ENCODE measurements at places on chromosomes 7 and 10.

DNA sequence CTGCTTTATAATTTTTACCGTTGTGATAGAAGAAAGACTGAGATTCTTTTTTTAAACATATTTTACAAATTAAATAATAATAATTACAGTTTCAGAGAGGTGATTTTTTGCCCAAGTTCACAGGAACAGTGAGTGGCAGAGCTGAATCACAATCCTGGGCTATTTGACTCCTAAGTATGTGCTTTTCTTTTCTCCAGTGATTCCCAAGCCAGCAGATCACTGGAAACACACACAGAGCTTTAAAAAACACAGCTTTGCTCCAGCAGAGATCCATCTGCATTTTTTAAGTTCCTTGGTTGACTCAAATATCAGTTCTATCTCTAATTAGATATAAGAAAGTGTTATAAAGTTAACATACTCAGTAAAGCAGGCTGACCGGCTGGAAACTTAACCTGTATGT is 69.0 kb downstream of the AHR start:
- DNase-seq = no peak

GRCh38 chr7:132837529-132837928 is 244.4 kb downstream of the CHCHD3 start:
- no peak for DNase-seq

DNA sequence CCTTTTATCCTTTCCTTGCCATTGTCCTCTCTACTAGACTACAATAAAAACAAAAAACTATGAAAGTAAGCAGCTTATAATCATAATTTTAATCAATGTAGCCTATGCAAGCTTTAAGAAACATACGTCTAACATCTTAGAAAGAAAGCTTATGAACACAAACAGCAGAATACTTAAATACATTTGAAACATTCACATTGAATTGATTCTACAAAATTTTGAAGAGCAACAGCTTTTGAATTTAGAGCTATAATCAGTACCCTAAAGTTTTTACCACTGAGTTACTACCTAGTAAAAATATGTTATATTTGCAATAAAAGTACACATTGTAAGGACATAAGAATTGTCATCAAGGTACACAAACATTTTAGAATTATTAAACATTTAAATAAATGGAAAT is 7.2 kb downstream of the MEOX2 start:
- no peak for DNase-seq

GRCh38 chr7:42886893-42887505 is 24.9 kb downstream of the C7orf25 start:
- no peak for DNase-seq

GRCh38 chr7:100166317-100166940 is 2.0 kb downstream of the GAL3ST4 start:
- no peak for DNase-seq

- no peak for DNase-seq
Measured at GRCh38 chr7:157548691-157549303, 212.0 kb downstream of the DNAJB6 start.

DNA sequence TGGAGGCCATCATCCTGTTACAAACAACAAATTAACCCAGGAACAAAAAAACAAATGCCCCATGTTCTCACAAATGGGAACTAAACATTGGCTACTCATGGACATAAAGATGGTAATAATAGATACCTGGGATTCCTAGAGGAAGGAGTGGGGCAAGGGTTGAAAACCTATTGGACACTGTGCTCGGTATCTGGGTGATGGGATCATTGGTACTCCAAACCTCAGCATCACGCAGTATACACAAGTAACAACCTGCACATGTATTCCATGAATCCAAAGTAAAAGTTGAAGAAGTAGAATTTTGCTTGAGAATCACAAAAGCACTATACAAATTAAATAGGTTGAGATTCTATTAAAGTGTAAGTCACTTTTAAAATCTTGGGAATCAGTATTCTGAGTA is 16.7 kb downstream of the GHITM start:
- DNase-seq = no peak

DNA sequence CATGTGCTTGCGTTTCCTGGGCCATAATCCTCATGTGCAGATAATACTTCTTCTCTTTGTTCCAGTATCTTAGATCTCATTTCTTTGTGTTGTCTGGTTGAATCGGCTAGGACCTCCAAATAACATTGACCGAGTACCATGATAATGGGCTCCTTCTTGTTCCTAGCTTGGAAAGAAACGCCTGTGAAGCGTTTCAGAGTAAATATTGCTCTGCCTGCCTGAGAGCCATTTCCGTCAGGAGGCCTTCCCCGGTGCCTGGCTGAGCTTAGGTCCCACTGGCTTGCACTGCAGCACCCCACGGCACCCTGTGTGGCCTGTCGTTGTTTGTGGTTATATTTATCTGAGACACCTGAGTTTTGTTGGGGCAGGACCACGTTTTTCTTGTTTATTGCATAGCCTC is 17.7 kb downstream of the FOXK1 start:
- DNase-seq = no peak

DNA sequence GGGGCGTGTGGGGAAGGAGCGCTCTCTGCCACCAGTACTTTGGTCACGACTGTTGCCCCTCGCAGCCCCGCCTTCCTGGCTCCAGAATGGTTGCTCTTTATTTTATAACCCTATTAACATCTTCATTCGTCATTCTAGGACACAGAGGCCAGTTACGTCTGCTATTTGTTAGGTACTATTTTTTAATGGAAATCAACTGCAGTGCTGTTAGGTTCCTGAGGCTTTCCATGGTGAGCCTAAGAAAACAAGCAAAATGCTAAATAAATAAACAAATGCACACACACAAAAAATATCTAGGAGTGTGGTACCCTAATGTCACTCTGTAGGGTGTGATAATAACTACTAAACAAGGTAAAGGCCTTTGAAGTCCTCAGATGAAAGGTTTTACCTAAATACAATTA is 71.1 kb downstream of the SLC37A3 start:
- no peak for DNase-seq

DNA sequence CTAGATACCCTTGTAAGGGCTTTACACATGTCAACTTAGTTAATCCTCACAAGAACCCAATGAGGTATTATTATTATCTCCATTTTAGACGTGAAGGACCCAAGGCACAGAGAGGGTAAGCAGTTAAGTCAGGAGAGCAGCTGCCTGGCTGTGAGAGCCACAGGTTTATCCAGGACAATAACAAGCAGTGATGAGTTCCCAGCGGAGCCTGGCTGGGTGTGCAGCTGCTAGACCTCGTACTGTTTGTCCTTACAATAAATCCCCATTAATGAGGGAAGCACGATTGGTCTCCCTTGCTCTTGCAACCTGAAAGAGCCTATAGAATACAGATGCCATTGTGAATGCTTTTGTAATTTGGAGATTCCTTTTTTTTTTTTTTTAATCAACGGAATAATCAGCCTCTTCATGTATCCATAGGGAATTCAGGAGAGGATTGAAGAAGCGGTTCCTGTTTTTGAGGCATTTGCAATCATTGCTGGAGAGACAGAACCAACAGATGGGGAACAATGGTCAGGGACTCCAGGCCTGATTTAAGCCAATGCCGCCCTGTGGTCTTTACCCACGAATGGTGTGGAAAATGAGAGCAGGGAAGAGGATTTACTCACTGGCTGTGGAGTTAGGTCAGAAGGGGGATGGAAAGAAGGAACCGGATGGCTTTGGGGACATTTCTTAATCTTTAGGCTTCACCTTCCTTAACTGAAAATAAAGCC is 12.3 kb upstream of the ASB4 start:
- DNase-seq = no peak

GRCh38 chr10:11386044-11386443 is 225.4 kb downstream of the USP6NL start:
- DNase-seq = no peak

GRCh38 chr10:113524539-113525490 is 28.0 kb upstream of the HABP2 start:
- no peak for DNase-seq

- no peak for DNase-seq
Measured at GRCh38 chr7:125878235-125878956, 948.8 kb upstream of the POT1 start.

DNA sequence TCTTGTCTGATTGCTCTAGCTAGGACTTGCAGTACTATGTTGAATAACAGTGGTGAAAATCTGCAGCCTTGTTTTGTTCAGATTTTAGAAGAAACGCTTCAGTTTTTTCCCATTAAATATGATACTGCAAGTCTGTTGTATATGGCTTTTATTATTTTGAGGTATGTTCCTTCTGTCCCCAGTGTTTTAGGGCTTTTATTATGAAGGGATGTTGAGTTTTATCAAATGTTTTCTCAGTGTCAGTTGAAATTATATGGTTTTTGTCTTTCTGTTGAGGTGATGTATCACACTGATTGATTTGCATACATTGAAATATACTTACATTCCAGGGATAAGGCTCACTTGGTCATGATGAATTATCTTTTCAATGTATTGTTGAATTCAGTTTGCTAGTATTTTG is 60.5 kb upstream of the HELLS start:
- DNase-seq = no peak

GRCh38 chr10:65313406-65313805 is 1612.4 kb upstream of the LRRTM3 start:
- no peak for DNase-seq

DNA sequence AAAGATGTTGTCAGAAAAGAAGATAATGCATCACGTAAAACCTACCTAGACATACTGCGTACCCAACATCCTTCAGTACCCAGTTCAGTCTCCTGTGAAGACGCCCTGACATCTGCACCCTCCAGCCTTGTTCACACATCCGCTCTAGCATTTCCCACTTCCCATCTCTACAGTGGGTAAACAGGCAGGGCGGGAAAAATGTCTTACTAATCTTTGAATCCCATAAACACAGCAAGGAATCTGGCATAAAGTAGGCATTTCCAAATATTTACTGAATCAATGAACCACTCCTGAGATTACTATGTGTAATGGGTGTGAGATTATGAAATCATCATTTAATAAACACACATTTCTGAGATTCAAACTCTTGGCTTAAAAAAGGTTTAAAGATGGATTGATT is 132.8 kb downstream of the GLI3 start:
- no peak for DNase-seq

GRCh38 chr7:154914996-154915380 is 87.9 kb downstream of the PAXIP1 start:
- DNase-seq = no peak

DNA sequence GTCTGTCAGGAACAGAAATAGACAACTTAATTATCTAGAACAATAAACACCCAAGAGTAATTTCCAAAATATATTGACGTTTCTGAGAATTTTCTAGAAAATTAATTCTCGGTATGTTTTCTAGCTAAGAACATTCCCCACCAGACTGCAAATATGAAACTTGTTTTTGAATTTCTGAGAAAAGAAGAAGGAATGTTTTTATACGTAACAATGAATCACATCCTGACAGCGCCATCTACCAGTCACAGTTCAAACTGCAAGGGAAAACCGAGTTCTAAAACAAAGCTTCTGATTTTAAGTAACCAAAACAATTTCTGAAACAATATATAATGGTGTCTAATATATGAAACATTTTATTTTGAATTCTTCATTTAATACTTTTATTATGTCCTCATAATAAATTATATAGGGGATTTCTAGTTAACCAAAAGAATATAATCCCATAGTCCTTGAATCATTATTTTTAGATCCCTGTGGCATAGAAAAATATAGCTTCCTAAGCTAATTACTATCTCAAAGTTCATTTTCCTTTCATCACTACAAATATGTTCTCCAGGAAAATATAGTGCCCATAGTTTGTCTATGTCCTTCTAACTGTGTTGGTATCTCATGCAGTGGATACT is 34.5 kb upstream of the MEOX2 start:
- no peak for DNase-seq

DNA sequence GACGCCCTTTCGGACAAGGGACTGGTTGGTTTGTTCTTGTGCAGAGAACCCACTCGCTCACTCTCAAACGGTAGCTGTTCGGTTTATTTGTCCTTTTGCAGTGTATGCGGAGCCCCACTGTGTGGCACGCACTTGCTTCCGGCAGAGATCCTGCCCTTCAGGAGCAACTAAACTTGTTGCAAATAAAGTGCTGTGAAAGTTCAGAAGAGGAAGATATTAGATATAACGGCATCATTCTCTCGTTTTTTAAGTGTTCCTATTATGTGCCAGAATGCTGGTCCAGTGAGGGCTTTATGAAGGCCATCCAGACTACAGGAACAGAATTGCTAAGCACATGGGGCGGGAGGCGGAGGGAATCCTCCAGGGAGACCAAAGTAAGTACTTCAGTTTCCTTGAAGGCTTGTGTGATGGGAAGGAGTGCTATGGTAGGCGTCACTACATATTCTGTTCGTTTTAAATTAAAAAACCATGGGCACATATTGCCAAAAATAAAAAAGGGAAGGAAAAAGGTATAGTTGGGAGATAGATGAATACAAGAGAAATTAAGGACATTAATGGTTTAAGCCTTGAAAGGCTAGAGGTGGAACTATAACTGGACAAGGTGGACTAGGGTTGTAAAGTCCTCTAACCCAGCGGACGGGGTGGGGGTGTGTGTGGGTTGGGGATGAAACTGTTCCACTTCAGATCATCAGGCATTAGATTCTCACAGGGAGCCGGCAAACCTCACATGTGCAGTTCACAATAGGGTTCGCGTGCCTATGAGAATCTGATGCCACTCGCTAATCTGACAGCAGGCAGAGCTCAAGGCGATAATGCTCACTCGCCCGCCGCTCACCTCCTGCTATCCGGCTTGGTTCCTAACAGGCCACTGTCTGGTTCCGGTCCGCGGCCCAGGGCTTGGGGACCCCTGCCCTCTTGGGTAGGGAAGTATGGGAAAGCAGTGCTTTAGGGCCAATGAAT is 704 bp upstream of the ERLIN1 start:
- no peak for DNase-seq

GRCh38 chr7:47069385-47070076 is 512.4 kb downstream of the TNS3 start:
- DNase-seq = no peak

DNA sequence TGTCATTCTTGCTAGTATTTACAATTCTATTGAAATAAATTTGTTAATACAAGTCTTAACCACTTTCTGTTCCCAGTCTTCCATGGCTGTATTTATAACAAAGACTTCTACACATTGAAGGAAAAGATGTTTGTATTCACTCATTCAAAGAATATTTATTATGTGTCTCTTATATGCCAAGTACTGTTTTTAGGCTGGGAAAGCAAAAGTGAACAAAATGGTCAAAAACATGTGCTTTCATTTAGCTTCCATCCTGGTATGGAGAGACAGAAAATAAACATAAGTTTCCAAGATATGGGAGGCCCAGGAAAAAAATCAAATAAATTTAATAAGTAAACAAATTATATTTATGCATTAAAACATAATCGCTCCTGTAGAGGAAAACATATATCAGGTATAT is 22.9 kb downstream of the CPED1 start:
- DNase-seq = no peak

DNA sequence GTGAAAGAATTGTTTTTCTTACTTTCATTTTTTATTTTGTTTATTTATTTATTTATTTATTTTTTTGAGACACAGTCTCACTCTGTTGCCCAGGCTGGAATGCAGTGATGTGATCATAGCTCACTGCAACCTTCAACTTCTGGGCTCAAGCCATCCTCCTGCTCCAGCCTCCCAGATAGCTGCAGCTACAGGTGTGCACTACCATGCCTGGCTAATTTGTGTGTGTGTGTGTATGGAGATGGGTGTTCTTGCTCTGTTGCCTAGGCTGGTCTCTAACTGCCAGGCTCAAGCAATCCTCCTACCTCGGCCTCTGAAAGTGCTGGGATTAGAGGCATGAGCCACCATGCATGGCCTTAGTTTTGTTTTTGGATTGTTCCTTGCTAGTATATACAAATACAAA is 55.4 kb upstream of the TRIM8 start:
- no peak for DNase-seq

Data from stimulated activated CD8-positive, alpha-beta memory T cell treated with anti-CD3 and anti-CD28 coated beads, Interleukin-2, amount 100 ng/mL, for 1 hour (primary cell).